ENCODE measurements at places on chromosomes 12 and 14.
A peak's percentile ranks its signal among the peaks of the same experiment; 100 is the strongest.

DNA sequence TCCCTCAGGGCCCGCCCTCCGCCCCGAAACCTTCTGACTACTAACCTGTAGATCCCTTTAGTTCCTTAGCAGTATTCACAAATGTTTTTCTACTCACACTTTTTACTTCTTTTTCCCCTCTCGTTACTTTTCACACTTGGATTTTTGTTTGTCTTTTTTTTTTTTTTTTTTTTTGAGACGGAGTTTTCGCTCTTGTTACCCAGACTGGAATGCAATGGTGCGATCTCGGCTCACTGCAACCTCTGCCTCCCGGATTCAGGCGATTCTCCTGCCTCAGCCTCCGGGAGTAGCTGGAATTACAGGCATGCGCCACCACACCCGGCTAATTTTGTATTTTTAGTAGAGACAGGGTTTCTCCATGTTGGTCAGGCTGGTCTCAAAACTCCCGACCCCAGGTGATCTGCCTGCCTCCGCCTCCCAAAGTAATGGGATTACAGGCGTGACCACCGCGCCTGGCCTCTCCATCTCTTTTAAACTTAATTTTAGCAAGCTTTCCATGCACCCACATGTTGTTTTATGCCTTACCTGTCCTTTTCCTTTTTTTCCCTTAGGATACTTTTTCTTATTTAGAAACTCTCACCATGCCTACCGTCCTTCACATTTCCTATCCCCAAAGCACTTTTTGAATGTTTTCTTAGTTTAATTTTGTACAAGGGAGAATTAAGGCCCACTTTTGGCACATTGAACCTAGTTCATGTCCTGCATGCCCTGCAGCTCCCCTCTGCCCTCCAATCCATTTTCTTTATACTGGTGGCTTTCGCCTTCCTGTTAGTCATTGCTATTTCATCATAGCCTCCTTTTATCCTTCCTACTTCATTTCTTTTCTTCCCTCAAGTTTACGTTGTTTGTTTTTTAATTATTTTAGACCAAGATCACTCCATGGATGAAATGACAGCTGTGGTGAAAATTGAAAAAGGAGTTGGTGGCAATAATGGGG lies 1.1 kb downstream of the SP1 start:
- no peak for DNase-seq

DNA sequence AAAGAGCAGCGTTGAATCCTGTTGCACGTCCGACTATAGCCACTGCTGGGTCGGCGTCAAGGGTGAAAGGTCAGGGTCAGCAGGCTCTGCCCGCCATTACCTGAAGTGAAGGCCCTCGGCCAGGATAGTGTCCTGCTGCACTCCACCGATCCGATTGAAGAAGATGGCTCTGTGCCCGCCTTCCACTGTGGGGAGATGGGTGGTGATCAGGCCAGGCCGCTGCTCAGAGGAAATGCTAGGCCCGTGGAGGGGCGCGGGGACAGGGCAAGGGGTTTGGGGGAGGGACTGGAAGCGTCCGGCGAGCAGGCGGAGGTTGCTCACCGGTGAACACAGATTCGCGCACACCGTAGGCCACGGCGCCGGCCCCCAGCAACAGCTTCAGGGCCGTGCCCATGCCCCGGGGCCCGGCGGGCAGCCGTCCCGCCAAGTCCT lies 352 bp downstream of the PHB2 start:
- DNase-seq, result no peak

GRCh38 chr12:27076468-27076867 lies 5.9 kb downstream of the C12orf71 start:
- DNase-seq, result no peak

DNA sequence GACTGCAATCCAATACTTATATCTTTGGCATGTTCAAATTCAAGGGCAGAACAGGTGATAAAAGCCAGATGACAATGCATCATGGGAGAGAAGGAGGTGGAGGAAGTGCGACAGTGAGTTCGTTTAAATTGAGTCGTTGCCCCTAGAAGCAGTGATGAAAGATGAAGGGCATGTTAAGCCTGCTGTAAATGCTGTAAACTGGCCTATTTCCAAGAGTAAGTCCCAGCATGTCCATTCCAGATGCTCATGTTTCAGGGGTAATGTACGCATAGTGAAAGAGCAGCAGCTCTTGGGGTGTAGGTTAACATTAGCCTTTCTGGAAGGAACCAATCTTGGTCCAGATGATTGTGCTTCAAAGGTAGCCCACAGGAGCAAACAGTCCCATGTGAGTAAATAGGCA lies 97.1 kb downstream of the C2CD5 start:
- DNase-seq, result no peak

DNA sequence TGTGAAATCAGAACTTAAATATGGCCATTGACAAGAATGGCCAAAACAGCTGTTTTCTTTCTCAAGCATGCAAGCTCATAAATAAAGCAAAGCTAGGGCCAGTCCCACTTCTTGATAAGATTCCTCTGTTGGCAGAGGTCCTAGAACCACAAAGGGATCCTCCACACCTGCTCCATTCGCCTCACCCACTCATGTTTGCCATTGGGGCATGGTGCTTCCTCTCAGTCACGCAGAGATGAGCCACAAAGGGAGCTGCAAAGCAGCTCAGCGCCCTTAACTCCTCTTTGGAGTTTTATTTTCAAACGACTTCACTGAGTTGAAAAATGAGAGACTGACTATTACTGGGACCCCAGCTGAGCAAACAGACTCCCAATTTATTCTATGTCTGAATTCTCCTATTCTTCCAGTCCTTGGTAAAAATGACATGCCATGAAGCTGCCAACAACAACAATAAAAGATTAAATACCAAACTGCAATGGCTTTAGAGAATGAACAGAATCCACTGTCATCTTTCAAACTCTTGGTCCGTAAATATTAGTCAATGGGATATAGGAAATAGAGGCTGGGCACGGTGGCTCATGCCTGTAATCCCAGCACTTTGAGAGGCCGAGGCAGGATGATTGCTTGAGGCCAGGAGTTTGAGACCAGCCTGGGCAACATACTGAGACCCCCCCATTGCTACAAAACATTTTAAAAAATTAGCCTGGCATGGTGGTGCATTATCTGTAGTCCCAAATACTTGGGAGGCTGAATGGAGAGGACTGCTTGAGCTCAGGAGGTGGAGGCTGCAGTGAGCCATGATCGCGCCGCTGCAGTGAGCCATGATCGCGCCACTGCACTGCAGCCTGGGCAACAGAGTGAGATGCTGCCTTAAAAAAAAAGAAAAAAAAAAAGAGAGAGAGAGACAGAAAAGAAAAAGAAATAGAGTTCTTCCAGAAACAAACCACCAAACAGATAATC lies 16.4 kb downstream of the MANSC1 start:
- no peak for DNase-seq

GRCh38 chr12:94771741-94772140 lies 121.4 kb upstream of the TMCC3 start:
- no peak for DNase-seq

GRCh38 chr14:88553886-88554456 lies 836 bp downstream of the PTPN21 start:
- DNase-seq, result no peak

GRCh38 chr12:57615637-57616036 lies 4.4 kb downstream of the ARHGEF25 start:
- no peak for DNase-seq

GRCh38 chr14:106436310-106436905 lies 910.0 kb downstream of the TMEM121 start:
- peak; percentile 19 for DNase-seq

DNA sequence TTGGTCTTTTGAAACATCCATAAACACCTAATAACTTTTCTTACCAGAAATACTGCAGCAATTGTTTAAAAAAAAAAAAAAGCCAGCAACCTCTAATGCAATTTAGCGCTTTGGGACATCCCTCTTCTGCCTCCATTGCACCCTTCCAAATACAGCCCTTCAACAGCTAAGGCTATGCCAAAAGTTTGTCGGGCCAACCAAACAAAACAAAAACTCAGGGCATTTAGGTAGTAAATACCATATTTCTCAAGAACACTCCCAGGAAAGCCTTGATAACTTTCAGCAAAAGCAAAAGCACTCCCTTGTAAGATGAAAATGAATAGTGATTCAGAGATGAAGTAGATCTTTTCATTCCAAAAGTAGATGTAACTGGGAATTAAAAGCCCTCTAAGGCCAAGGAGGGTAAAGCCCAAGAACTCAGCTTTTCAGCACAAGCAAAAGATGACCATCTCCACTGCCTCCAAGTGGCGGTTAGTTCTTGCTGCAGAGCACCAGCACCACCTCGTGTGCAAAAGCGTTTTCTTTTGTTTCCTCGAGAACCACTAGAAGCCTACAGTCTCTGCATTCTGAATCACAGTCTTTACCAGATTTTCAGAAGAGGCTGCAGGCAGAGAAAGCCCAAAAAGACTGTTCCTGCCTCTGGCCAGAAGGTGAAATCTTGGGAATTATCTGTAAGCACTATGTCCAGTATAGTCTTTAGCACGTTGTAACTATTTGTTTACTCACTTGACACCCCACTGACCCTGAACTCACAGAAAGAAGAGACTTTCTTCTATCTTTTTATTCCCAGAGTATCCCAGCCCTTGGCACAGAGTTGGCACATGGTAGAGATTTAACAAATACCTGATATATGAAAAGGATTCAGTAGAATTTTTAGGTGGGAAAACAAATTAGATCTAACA lies 53.1 kb downstream of the SIX6 start:
- no peak for DNase-seq

GRCh38 chr12:58425481-58426392 lies 484.4 kb downstream of the ATP23 start:
- no peak for DNase-seq

DNA sequence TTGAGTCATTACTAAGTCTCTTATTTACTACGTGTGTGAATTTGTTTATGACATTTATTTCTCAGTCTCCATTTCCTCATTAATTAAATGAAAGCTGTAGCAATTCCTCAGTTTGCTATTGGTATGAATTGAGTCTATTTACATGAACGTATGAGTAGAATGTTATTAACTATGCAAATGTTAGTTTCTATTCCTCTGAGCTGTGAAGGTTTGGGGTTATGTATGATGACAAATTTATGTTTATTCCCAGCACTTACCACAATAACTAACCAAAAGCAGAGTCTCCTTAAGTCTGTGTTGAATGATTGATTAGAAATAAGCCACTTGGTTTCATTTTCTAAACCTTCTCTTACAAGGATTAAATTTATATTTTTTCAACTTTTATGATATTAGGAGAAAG lies 1340.9 kb downstream of the FSCB start:
- no peak for DNase-seq

DNA sequence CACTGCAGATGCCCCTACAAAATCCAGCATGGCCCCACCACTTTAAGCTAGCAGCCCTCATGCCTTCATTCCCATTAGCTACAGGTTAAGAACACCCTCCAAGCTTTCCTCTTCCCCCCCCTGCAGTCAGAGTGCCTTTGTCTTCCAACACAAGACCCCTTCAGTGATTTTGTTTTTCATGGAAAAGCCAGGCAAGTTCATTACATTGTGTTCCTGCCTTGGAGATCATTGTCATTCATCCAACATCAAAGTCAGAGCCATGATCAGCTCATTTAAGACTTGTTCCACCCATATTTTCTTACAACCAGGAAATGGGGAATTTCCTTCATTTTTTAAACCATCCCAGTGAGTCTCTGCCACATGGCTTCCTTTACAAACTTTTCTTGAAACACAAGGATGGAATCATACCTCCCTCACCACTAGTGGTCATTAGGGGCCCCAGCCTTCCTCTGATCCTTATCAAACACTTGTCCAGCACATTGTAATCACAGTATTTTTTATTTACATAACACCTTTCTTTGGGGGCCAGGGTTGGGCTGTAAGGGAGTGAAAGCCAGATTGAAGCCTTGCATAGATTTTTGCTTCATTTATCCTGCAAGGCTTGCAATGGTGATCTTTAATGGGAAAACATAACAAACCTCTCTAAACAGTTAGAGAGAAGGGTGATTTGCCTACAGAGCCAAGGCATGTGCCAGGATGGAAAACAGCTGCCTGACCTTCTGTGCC lies 765.3 kb downstream of the MED13L start:
- no peak for DNase-seq

DNA sequence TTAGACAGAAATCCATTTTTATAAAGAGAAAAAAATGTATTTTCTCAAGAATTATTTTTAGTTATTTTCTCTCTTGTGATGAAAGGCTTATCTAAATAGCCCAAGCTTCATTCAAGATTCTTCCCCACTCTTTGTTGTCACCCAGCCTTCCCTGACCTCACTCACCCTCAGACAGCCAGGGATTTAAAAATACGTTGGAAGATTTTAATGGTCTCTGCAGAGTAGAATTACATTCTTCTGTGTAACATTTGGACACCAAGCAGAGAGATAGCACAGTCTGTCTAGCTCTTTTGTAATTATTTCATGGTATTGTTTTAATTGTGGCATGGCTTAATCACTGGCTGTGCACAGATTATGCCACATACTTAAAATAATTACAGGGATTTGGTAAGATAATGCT lies 130.3 kb downstream of the IGF1 start:
- no peak for DNase-seq

DNA sequence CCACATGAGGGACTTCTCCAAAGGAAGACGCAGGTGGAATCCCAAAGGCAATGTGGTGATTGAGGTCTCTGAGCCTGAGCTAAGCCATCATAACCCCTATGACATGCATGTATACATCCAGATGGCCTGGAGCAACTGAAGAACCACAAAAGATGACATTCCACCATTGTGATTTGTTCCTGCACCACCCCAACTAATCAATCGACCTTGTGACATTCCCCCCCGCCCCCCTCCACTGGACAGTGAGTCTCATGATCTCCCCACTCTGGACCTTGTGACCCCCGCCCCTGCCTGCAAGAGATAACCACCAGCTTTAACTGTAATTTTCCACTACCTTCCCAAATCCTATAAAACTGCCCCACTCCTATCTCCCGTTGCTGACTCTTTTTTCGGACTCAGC lies 87.9 kb downstream of the VCPKMT start:
- DNase-seq, result no peak

GRCh38 chr14:106209755-106210154 lies 683.4 kb downstream of the TMEM121 start:
- DNase-seq, result no peak

GRCh38 chr12:131151558-131152345 lies 198.0 kb downstream of the ADGRD1 start:
- DNase-seq, result no peak

DNA sequence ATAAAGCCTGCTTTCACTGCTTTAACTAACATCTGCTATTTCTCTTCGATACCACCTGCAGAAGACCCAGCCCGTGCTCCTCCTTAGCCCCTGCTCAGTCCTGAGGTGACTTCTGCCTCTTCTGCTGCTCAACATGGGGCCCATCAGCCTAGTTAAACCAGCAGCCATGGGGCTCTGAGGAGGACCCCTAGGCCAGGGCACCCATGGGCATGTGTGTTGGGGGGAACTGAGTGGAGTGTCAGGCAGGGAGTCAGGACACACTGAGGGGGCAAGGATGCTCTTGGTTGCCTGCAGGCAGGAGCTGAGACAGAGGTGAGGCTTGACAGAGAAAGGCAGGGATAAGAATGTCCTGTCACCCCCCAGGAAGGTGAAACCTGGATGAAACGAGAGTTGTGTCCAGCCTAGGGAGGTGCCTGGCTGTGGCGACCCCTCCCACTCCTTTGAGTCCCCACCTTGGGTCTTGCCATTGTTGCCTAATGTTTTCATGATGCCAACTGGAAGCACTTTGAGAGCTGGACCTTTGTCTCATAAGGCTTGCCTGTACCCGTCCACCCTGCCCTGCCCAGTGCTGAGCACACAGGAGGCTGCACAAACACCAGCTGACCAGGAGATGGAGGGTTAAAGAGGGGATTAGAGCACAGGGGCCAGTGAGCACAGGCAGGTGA lies 12.5 kb upstream of the RABGGTA start:
- no peak for DNase-seq

- no peak for DNase-seq
Observed at GRCh38 chr14:79369359-79370332, 841.7 kb downstream of the DIO2 start.

GRCh38 chr14:94129111-94129757 lies at the start of gene IFI27L2:
Gene IFI27L2, minus strand, starts transcription at chr14:94129604. Its CDS starts 40 bp downstream, at chr14:94129564.
- DNase-seq, result peak; percentile 82

Data from left ventricle myocardium inferior (tissue), 1 donor.